Renal pelvis (tissue), 12 donors: ENCODE measurements at places on chromosomes 16 and 17. TPM values are rescaled to one million over a fixed set of nuclear protein-coding genes. Genes with fewer than 3 reads are reported as not detected.

DNA sequence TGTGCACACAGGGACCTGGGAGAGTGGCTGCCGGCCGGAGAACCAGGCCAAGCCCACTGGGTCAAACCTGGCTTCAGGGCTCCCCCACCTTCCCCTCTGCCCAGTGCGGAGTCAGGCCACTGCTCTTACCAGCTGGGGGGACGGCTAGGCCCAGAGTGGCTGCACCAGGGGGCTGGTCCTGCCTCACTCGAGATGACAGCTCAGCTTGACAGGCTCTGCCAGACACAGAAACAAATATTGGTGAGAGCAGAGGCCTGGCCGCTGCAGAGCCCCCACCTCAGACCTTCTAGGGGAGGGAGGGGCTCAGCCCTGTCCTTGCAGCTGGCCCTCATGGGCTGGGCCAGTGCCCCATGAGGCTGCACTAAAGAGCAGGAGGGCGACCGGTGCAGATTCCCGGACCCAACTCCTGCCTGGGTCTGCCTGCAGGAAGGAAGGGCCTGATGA is 4.5 kb downstream of the NUDT16L1 start:
- no peak for DNase-seq

GRCh38 chr17:39617100-39617445 is 9.4 kb upstream of the NEUROD2 start:
- DNase-seq = no peak

Gene AFMID
- polyA plus RNA-seq = 82.3 TPM

GRCh38 chr16:86044881-86045590 is 146.1 kb downstream of the IRF8 start:
- DNase-seq = no peak

- no peak for DNase-seq
These were observed 60.0 kb upstream of the CDC42EP4 start for GRCh38 chr17:73371836-73372235.

GRCh38 chr17:78920528-78920927 is 4.7 kb downstream of the TIMP2 start:
- DNase-seq = no peak

Gene ATP1B2
- 18.1 TPM for polyA plus RNA-seq

DNA sequence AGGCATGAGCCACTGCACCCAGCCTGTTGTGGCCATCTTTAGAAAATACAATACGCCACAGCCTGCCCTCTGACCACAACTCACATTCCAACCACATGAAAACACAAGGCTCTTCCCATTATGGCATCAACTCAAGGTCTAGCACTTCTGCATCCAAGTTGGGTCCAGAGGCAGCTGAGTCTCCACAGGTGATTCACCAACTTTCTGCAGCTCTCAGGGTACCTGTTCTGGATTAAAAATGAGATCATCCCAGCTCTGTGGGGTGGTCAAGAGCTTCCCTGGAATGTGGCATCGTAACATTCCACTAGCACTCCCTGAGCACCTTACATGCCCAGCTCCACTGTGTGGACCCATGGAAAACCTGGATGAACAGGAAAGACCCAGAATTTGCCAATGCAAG is 9.9 kb upstream of the GUCY2D start:
- DNase-seq = no peak

Gene KRTAP4-4
- not detected for polyA plus RNA-seq

Gene CHRNE
- 1.4 TPM for polyA plus RNA-seq

Gene PRR11
- polyA plus RNA-seq = 19.6 TPM

DNA sequence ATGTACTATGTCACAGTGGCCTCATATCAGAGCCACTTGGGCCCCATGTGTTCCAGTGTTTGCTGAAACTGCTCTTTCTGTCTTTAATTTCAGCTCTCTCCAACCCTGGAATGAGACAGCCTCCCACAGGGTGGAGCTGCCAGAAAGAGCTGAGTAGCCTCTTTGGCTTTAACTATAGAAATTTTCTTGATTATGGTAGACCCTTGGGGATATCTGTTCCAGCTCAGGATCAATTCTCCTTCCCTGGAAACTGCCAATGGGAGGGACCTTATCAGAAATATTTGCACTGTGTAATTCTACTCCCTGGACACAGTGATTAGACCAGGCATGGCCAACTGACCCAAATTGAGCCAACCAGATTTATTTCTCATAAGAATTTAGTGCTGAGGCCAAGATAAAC is 39.0 kb upstream of the KDM8 start:
- DNase-seq = no peak

GRCh38 chr16:50741225-50741780 is 583 bp upstream of the CYLD start:
- DNase-seq = no peak

GRCh38 chr16:78300469-78300868 is 201.0 kb downstream of the WWOX start:
- no peak for DNase-seq

DNA sequence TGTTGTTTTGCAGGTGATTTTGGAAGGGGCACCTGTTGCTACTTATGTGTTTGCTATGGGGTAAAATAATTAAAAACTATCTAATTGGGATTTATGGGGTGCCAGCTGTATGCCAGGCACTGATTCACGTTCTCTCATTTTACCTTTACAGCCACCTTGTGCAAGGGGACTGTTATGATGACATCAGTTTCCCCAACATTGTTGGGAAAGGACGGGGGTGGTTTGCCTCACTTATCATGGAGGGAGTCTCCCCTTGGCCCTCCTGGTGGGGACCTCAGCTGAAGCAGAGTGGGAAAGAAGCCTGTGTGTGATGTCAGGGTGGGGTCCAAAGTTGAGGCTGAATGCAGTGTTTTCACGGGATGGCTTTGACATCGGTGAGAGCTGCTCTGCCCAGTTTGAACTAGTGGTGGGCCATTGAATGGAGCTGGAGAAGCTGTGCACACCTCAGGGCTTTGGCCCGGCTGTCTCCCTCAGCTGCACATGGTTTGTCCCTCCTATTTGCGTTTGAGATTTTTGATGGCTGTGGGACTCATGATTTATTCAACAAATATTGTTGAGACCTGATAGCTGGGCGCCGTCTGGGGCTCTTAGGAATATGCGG is 36.1 kb downstream of the CMIP start:
- DNase-seq = no peak

DNA sequence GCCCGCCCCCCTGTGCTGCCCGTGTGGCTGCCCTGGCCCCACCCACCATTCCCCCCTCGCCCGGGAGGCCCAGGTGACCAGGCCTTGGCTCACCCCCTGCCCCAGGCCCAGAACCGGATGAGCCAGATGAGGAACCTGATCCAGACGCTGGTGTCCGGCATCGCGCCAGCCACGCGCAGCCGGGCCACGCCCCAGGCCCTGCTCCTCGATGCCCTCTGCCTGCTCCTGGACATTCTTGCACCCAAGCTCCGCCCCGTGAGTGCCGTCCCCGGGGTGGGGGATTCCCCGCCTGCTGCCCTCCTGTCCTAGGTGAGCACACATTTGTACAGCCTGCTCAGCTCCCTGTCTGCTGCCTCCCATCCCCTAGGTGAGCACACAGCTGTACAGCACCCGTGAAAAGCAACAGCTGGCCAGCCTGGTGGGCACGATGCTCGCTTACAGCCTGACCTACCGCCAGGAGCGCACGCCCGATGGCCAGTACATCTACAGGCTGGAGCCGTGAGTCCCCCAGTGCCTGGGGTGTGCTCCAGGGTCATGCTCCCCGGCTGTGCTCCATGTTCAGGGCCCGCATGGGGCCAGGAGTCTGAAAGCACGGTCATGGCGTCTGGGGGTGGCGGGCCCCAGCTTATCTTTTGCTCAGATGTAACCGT is 4.8 kb downstream of the GNG13 start:
- no peak for DNase-seq

- DNase-seq = no peak
These were observed 17.1 kb upstream of the NAGLU start for GRCh38 chr17:42518755-42519545.

Gene ZDHHC1
- polyA plus RNA-seq = 18.3 TPM

- no peak for DNase-seq
These were observed 1.9 kb downstream of the RTN4RL1 start for GRCh38 chr17:2023256-2023655.

DNA sequence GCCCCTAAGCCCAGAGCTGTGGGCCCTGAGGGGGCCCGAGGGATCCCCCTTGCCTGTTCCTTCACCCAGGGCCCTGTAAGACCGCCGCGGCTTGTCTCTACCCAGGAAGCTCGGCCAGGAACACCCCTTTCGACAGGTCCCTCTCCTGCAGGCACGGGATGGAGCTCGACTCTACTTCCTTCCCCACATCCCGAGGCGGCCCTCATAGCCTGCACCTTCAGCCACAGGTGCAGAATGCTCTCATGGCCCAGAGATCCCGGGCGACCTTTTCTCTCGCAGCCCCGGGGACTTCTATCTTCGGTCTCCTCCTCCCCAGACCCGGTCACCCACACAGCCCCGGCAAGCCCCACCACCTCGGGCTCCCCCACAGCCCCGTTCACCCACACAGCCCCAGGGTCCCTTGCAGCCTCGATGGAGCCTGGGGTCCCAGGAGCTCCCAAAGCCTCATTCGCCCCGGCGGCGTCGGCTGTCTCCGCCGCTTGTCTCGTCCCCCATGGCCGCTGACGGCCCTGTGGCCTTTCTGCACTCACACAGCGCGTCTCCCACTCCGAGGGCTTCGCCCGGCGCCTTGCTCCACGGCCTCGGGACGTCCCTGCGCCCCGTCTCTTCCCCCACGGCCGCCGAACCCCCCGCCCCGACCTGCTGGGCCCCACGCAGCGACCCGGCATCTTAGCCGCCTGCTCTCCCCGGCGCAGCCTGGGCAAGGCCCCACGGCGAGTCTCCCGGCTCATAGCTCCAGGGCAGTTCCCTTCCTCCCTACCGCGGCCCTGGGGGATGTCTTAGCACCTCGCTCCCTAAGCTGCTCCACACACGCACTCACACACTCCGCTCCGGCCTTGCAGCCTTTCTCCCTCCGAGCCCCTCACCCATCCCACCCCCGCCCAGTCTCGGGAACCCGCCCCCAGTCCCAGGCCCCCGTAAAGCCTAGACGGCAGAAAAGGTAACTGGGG is 650 bp downstream of the KIAA0753 start:
- DNase-seq = no peak

DNA sequence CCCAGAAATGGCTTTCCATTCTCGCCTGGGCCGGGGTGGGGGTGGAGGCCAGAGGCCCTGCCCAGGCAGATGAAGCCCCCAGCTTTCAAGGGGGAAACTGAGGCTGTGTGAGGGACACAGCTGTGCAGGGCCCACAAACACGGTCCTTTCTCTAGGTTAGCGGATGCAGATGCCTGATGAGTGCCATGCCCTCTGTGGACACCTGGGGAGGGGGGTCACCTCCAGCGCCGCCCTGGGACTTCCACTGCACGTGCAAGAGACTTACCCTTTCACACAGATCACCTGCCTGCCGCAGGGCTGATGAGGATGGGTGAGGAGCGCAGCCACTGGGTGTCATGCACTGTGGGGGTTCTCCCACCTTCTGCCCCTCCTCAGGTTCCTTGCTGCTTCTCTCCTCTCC is 2.6 kb upstream of the ANTKMT start:
- no peak for DNase-seq

Gene ACSF3
- polyA plus RNA-seq = 37.1 TPM

Gene LITAFD
- polyA plus RNA-seq = not detected

GRCh38 chr16:65038100-65038499 is 83.8 kb downstream of the CDH11 start:
- peak; percentile 52 for DNase-seq

Gene DPEP2
- 1.1 TPM for polyA plus RNA-seq

GRCh38 chr17:71759422-71760060 is 361.3 kb upstream of the SOX9 start:
- no peak for DNase-seq

Gene CLUH
- 63.5 TPM for polyA plus RNA-seq

- DNase-seq = no peak
These were observed 5.1 kb upstream of the NME4 start for GRCh38 chr16:391885-392335.

Gene NPB
- 1.2 TPM for polyA plus RNA-seq

- DNase-seq = peak; percentile 14
These were observed 27.6 kb upstream of the AATK start for GRCh38 chr17:81193470-81194224.

DNA sequence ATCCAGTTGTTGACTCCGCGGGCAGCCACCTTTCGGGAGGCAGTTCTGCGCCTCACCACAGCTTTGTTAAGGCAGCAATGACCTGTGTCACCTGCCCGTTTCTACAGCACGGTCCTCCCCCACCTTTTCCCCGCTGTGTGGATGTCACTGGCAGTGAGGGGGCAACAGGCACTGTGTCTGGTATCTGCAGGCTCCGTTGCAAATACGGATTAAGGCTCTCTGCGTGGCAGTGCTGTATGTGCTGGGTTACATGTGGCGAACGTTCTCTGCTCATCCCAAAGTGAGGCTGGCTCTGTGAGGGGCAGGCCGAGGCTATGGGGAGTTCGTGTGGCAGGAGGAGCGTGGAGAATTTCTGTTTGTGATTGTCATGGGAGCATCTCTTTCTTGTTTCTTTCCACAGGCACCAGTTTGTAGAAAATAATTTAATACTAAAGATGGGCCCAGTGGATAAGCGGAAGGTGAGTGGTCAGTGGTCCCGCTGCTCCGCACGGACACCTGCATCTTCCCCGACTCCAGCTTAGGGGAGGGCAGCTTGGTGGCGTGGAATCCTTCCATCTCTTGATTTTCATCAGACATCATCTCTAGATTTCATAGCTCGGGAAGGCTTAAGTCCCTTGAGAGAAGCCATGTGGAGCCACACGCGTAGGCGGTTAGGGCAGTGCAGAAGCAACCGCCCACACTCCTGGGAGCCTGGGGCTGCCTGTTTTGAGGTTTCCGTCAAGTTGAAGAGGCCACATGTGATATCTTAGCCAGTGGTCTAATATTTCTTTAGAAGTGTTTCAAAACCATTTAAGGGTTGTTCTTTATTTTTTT is 57.8 kb downstream of the PDPK1 start:
- no peak for DNase-seq

Gene TNFRSF17
- polyA plus RNA-seq = not detected

Gene MYCBPAP
- polyA plus RNA-seq = 2.4 TPM

DNA sequence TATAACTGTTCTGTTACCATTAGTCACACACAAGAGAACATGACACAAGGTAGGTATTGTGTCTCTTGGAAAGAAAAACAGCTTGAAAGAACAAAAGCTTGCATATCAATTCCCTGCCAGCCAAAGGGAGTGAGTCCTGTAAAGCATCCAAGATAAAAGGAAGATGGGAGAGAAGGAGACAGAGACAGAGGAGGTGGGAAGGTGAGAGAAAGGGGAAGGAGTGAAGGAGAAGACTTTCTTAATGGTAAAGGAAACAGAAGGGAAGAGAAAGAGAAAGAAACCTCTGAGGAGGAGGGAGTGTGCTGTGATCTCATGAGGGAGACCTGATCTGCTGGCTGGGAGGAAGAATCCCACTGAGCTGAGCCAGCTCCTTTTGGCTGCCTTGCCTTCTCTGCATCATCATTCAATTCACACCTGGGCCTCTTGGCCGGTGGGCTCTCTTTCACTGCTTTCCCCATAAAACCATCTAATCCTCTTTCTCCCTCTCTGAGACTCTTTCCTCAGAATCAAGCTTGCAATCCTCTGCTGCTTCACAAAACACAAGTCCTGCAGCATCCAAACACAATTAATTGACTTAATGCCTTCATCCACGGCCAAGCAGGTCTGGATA is 271.6 kb downstream of the ABCC12 start:
- no peak for DNase-seq

GRCh38 chr17:7841915-7842379 is 7.9 kb downstream of the KDM6B start:
- peak; percentile 92 for DNase-seq

Gene JPH3
- 1.0 TPM for polyA plus RNA-seq

GRCh38 chr16:85898521-85899442 is at the start of gene IRF8:
TSS of gene IRF8 (plus strand) at chr16:85899162. CDS start at chr16:85903016, 3,854 bp downstream.
- DNase-seq = peak; percentile 67

- DNase-seq = no peak
These were observed 31.8 kb downstream of the ZDHHC7 start for GRCh38 chr16:84979516-84979915.
